ENCODE measurements at places on chromosomes 3 and 15.

DNA sequence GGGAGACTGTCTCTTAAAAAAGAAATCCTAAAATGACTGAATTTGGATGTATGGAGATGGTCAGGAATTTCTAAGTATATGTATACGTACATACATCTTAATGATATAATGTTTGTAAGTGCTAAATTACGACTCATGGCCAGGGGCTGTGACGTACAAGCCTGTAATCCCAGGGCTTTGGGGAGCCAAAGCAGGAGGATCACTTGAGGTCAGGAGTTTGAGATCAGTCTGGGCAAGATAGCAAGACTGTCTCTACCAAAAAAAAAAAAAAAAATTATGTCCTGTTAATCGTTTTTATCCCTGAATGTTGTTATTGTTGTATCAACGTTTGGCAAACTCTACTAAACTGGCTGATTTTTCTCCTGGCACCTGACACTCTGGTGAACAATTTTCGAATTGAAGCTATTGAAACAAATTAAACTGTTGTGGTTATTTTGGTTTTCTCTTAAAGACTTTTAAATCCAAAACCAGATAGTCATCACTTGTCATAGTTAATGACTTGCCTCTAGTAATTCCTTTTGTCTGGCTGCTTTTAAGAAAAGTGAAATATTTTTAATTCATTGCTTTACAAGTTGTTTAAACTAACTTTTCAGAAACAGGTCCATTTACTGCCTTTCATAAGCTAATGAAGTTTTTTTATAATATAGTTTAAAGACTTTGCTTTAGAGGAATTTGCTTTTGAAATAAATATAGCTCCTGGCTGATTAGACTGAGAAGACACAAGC, 7.0 kb downstream of the MORF4L1 start:
- DNase-seq = no peak

DNA sequence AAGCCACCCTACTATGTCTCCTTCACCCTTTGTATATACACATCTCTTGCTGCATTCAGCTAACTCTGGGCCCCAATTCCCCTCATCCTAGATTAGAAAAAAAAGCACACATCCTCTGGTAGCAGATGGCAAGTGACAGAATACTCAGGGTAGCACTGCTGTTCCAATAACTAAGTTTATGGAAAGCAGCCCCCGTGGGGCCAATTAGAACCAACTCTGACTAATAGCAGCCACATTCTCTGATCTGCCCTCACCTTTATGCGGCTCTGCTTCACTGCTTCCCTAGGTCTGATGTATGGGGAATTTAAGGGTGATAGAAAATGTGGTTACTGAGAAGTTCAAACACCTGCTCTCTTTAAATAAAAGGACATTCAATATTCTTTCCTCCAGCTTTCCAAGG, 74.9 kb upstream of the SETMAR start:
- DNase-seq = no peak

- DNase-seq = no peak
These were observed 27.6 kb upstream of the NUDT16 start for GRCh38 chr3:131353986-131354385.

GRCh38 chr3:46871222-46871621, 6.3 kb upstream of the PTH1R start:
- no peak for DNase-seq

DNA sequence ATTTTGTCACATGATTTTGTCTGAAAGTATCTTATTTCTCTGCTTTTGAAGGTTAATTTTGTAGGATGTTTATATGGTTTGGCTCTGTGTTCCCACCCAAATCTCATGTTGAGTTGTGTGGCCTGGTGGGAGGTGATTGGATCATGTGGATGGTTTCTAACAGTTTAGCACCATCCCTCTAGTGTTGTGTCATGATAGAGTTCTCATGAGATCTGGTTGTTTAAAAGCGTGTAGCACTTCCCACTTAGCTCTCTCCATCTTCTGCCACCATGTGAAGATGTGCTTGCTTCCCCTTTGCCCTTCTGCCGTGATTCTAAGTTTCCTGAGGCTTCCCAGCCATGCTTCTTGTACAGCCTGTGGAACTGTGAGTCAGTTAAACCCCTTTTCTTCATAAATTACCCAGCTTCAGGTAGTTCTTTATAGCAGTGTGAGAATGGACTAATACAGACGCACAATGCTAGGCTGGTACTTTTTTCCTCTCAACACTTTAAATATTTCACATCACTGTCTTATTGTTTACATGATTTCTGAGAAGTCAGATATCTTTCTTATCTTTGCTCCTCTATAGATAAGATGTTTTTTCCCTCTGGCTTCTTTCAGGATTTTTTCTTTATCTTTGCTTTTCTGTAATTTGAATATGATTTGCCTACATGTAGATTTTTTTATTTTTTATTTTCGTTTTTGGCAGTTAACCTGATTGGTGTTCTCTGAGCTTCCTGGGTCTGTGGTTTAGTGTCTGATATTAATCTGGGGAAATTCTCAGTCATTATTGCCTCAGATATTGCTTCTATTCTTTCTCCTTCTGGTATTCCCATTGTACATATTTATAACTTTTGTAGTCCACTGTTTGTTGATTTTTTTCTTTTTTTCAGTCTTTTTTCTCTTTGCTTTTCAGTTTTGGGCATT, 22.2 kb downstream of the BTD start:
- DNase-seq = no peak

- no peak for DNase-seq
These were observed 53.3 kb downstream of the MEIS2 start for GRCh38 chr15:37046876-37047614.

- DNase-seq = no peak
These were observed 5.1 kb downstream of the ACAA1 start for GRCh38 chr3:38131621-38132369.
